GM19239 (cell line): ENCODE measurements at places on chromosomes 5 and 9.

DNA sequence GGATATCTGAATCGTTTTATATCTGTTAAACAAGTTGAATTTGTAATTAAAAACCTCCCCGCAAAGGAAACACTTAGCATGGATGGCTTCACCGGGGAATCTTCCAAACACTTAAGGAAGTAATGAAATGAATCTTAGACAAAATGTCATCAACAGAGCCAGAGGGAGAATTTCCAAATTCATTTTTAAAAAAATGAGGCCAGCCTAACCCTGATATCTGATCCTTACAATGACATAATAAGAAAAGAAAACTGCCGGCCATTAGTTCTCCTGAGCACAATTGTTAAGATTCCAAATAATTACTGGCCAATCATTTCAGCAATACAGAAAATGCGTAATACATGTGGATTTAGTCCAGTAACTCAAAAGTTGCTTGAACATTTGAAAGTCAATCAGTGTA lies 6.1 kb upstream of the KIF12 start:
- no peak for DNase-seq

DNA sequence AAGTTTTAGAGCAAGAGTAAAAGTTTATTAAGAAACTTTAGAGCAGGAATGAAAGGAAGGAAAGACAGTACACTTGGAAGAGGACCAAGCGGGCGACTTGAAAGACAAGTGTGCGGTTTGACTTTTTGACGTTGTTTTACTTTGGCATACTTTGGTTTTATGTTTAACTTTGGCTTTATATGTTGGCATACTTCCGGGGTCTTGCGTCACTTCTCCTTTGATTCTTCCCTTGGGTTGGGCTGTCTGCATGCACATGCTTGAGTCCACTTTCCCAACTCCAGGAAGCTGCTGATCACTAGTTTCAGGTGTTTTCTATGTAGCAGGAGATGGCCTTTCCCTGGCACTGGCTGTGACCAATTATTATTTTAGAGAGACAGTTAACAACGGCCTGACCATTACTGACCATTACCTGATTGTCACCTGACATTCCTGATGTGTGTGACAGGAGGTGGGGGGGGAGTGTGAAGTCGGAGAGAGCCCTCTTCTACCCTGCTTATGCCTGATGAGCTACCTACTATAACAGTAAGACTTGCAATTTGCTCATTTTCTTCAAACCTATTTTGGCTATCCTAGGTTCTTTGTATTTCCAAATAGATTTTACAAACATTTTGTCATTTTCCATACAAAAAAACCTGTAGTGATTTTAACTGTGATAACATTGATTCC lies 45.5 kb downstream of the TNFSF8 start:
- no peak for DNase-seq

DNA sequence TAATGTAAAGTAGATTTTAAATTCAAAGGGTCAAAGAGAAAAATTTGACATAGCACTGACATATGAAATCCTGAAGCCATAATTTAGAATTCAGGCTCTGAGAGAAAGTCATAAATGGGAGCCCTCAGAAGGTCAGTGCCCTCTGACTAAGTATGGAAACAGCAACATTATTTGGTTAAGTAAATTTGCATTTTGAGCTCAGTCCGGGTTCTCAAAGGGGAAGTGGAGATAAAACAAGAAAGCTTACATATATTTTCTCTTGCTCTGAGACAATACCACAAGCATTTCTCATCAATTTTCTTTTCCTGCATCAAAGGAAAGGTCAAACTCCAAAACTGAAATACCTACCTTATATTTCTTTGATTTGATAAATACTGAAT lies 348.0 kb downstream of the SEMA5A start:
- DNase-seq: peak; percentile 6

DNA sequence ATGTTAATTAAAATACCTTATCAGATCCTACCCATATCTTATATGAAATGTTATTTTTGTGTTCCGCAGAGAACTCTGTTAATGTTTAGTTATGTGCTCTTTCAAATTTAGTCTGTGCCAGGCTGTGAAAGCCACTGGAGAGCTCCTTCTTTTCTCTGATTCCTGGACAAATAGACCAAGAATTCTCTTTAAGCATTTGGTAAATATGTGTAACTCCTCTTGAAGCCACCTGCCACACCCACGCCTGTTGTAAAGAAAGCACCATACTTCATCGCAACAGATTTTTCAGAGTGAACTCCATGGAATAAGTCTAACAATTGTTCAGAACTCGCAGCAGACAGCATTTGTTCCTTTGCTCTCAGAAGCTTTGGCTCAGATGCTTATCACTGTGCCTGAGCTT lies 301.1 kb downstream of the FAM170A start:
- DNase-seq: no peak

DNA sequence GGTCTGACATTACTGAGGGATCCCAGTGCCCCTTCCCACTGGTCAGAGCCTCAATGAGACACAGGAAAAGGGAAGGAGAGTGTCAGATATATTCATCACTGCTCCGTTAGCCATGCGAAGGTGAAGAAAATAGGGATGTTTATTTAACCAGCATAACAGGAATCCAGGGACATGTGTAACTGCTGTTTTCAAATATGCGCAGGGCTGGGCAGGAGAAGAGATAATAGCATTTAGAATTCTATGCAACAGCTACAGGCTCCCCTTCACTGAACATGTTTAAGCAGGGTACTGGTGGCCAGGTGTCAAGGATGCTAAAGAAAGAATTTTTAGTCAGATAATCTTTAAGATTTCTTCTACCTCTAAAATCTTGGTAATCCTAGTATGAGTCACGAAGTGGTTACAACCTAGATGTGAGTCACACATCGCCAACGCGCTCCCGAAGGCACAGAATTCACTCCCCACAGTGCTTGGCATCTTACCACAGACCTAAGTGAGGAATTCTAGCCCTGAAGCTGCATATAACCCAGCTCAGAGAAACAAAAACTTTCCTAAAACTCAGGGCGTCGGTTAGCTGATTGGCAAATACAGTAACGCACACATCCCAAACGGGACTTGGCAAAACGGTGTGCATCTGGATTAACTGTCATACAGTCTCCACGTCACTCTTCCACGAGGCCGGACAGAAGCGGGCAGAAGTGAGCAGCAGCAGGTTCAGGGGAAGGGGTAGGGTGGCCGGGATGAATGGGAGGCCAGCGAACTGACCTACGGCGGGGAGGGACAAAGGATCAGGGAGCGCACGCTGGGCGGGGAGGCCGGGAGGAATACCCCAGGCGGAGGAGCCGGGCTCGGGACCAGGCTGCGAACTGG lies 1.1 kb downstream of the CTNNAL1 start:
- peak; percentile 3 for DNase-seq

GRCh38 chr5:344668-345067 lies 23.2 kb downstream of the AHRR start:
- no peak for DNase-seq
